ENCODE measurements at places on chromosomes 13 and 19.

- DNase-seq = no peak
Measured at GRCh38 chr19:11721681-11722080, 17.1 kb downstream of the ZNF823 start.

GRCh38 chr13:46170687-46171086 lies 11.3 kb downstream of the LCP1 start:
- peak; percentile 24 for DNase-seq

DNA sequence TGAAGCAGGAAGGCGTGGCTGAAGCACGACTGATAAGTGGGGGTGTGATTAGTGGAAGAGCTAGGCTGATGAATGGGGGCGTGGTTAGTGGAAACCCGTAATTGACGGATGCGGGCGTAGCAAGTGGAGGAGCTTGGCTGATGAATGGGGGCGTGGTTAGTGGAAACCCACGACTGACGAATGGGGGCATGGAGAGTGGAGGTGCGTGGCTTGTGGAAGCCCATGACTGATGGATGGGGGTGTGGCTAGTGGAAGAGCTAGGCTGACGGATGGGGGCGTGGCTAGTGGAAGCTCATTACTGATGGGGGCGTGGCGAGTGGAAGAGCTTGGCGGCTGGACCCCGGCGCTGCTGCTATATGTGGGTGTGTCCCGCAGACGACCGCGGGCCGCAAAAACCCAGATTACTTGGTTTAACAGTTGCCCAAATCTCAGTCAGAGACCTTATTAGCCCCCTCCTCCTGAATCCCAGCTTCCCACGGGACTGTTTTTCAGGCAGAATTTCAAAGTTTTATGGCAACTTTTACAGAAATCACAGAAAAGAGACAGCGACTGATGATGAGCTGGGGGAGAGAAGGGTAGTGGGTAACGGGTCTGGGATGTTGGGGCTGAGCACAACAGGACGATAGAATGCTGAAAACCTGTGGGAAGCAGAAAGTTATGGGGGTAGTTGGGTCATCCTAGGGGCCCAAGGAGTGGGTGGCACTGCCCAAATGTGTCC lies 9.0 kb upstream of the MEIS3 start:
- DNase-seq = peak; percentile 62

GRCh38 chr19:6098574-6098973 lies 11.7 kb downstream of the RFX2 start:
- no peak for DNase-seq

DNA sequence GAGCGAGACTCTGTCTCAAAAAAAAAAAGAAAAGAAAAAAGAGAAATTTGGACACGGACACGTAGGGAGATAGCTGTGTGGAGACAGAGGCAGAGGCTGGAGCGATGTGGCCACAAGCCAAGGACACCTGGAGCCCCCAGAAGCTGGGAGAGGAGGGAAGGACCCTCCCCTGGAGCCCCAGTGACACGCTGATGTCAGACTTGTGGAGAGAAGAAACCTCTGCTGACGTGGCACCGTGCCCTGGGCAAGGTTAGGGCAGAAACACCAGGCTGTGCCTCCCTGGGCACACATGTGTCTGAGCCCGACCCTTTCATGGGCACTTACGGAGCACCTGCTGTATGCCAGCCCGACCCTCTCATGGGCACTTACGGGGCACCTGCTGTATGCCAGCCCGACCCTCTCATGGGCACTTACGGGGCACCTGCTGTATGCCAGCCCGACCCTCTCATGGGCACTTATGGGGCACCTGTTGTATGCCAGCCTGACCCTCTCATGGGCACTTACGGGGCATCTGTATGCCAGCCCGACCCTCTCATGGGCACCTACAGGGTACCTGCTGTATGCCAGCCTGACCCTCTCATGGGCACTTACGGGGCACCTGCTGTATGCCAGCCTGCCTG lies 17.8 kb downstream of the ARID3A start:
- no peak for DNase-seq

DNA sequence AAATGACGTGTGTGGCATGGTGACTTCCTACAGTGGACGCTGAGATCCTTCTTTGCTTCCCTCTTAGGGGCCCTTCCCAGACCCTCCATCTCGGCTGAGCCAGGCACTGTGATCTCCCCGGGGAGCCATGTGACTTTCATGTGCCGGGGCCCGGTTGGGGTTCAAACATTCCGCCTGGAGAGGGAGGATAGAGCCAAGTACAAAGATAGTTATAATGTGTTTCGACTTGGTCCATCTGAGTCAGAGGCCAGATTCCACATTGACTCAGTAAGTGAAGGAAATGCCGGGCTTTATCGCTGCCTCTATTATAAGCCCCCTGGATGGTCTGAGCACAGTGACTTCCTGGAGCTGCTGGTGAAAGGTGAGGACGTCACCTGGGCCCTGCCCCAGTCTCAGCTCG lies 5.2 kb downstream of the LAIR2 start:
- no peak for DNase-seq

- no peak for DNase-seq
Measured at GRCh38 chr19:39840492-39840891, 5.7 kb downstream of the FBL start.
